Activated T-helper 2 cell treated with anti-CD3 and anti-CD28 coated beads, Interferon-gamma antibody, Interleukin-2, Interleukin-4, amounts not matched to agents 10 μg/mL and 5 μg/mL and 100 μg/mL, durations not matched to agents 14 hours and 24 hours and 36 hours (primary cell): ENCODE measurements at places on chromosomes 6 and 20. TPM values are rescaled to one million over a fixed set of nuclear protein-coding genes. Genes with fewer than 3 reads are reported as not detected.

DNA sequence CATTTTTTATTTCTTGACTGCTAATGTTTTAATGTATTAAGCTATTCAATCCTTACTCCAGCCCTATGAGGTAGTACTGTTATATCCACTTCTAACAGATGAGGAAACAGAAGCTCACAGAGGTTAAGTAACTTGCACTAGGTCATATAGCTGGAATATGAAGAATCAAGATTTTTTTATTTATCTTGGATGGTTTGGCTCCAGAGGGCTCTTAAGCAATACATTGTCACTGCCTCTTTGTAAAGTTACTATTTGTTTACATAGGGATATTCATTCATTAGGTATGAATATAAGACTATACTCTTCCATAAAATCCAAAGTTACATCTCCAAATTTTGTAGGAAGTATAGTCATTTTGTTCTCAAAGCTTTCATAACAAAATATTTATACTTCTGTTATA is 113.8 kb downstream of the LAMP5 start:
- no peaks in the 10 kb centered on the region for H3K36me3 ChIP-seq
- no peaks in the 10 kb centered on the region for H3K27me3 ChIP-seq
- H3K4me3 ChIP-seq, result no peak overlapping the region

The RIN2 gene
- total RNA-seq, result not detected in 2 replicates

The MRPL14 gene
- 67.3 and 70.3 TPM in 2 replicates for total RNA-seq

The BEND6 gene
- total RNA-seq, result not detected in 2 replicates

The FBXO9 gene
- total RNA-seq, result 70.7 and 79.2 TPM in 2 replicates
